CD4-positive, alpha-beta T cell treated with Interleukin-15 for 4 hours (primary cell): ENCODE measurements at places on chromosomes 2 and 18.
A peak's percentile ranks its signal among the peaks of the same experiment; 100 is the strongest.

- DNase-seq = no peak
Measured at GRCh38 chr2:95270541-95271081, 3.6 kb upstream of the PROM2 start.

- DNase-seq = no peak
Measured at GRCh38 chr2:136236019-136236418, 118.1 kb upstream of the CXCR4 start.

GRCh38 chr18:9066358-9066757 is 36.1 kb upstream of the NDUFV2 start:
- peak; percentile 37 for DNase-seq

DNA sequence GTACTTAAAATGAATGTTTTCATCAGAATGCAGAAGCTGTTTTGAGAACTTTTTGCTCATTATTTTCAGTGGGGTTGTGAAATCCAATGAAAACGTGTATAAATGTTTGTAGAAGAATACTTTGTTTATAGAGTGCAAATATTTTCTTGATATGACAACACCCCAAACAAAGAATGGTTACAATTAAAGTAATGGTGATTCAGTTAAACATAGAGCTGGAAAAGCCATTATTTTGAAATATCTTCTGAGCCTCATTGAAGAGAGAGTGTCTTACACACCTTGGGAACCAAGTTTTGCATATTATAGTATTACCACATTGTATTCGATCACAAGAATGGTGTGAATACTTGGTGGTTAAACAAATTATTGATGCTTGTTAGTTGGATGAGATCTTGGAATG is 48.7 kb downstream of the SPTBN1 start:
- no peak for DNase-seq

GRCh38 chr2:216777637-216778273 is 82.1 kb downstream of the TNP1 start:
- no peak for DNase-seq
